NCI-H510A (cell line): ENCODE measurements at places on chromosomes 12 and 14.

DNA sequence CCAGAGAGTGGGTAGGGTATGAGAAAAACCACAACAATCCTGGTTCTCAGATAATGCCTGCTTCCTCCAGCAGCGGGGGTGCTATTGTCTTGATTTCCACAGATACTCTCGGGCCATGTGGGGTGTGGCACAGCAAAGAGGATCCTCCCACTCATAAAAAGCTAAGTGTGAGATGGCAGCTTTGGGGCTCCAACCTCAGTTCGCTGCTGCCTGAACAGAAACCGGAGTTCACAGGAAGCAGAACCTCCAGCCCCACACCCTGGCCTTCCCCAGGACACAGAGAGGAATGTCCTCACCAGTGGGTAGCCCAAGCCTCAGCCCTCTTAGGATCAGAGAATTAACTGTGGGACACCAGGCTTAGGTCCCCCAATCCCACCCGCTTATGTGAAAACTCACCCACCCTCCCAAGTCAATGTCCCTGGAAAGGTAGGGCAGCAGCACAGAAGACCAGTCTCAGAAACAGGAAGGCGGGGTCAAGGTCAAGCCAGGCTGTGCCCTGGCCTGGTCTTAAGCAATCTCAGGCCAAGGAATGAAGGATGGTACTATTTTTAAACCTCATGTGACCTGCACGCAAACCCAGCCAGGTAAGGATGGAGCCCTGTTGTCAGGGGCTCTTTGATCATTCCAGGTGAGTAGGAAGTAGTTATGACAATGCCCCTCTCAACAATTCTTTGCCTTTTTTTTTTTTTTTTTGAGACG, 9.0 kb downstream of the KCTD10 start:
- DNase-seq, result no peak

- DNase-seq, result no peak
Measured at GRCh38 chr14:50668826-50669143, 679 bp upstream of the SAV1 start.

GRCh38 chr14:74670726-74671411, 42.0 kb downstream of the AREL1 start:
- DNase-seq, result no peak

- peak; percentile 84 for DNase-seq
Measured at GRCh38 chr12:127381043-127381668, 885.8 kb upstream of the TMEM132C start.

GRCh38 chr14:35407306-35407630, 2.7 kb upstream of the NFKBIA start:
- DNase-seq, result no peak

DNA sequence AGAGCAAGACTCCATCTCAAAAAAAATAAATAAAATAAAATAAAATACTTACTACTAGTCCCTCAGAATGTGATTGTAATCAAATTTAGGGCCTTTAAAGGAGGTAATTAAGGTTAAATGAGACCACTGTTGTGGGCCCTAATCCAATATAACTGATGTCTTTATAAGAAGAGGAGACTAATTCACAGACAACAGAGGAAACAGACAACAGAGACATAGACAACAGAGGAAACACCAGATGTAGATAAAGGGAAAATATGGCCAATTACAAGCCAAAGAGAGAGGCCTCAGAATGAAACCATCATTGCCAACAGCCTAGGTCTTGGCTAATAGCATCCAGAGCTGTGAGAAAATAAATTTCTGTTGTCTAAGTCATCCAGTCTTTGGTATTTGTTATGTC, 669.0 kb upstream of the FOXG1 start:
- DNase-seq, result no peak

- no peak for DNase-seq
Measured at GRCh38 chr12:108374596-108375320, 35.6 kb upstream of the CMKLR1 start.

DNA sequence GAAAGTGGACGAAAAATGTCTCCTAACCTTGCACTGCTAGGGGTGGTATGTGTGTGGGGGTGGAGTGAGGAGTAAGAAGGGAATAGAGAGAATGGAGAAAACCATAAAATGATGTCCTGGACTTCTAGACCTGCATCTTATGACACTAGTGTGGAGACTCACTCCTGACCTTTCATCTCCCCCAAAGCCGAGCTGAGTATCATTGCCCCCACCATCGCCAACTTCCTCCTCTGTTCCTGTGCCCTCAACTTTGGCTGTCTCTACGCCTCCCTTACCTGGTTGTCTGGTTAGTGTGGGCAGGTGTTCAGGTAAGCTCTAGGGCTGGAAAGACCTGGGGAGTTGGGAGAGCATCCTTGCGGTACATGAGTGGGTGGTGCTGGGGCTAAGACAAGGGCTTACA, 4.5 kb upstream of the KLHL33 start:
- no peak for DNase-seq

DNA sequence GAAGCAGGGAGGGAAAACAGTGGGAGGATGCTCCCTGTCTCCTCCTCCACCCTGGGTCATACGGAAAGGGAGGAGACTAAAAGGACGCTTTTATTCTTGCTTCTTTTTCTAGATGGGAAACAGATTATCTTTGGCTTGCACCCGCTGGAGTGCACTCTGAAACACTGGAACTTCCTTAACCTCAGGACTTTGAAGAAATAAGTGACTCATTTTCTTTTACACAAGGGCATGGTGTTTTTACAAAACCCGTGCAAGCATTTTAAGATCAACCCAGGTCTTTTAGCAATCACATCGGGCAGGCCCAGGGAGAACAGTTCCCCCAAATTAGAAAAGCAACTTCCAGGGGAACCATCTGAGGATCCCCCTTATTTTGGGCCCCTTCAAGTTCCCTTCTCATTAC, 80.9 kb upstream of the TSPAN11 start:
- DNase-seq, result no peak

GRCh38 chr12:224330-224729, 10.4 kb upstream of the SLC6A12 start:
- DNase-seq, result no peak

DNA sequence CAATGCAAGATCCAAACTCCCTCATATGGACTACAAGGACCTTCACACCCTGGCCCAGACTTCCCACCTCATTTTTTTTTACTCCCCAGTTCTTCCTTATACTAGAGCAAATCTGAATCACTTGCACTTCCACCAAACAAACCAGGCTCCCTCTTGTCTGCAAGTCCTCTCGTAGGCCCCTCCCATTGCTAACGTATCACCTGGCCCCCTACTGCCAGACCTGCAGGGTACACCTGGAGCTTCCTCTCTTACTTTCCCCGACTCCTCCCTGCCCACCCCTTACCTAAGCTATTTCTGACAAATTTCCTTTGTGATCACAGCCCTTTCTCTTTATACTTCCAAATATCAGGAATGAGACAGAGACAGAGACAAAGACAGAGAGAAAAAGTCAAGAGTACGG, 463.9 kb downstream of the GALC start:
- DNase-seq, result peak; percentile 31

- DNase-seq, result no peak
Measured at GRCh38 chr14:95663226-95663797, 22.9 kb upstream of the TCL1B start.

- no peak for DNase-seq
Measured at GRCh38 chr12:93758801-93759373, 81.7 kb downstream of the CRADD start.

GRCh38 chr12:98492580-98493140, 22.7 kb upstream of the TMPO start:
- DNase-seq, result no peak

DNA sequence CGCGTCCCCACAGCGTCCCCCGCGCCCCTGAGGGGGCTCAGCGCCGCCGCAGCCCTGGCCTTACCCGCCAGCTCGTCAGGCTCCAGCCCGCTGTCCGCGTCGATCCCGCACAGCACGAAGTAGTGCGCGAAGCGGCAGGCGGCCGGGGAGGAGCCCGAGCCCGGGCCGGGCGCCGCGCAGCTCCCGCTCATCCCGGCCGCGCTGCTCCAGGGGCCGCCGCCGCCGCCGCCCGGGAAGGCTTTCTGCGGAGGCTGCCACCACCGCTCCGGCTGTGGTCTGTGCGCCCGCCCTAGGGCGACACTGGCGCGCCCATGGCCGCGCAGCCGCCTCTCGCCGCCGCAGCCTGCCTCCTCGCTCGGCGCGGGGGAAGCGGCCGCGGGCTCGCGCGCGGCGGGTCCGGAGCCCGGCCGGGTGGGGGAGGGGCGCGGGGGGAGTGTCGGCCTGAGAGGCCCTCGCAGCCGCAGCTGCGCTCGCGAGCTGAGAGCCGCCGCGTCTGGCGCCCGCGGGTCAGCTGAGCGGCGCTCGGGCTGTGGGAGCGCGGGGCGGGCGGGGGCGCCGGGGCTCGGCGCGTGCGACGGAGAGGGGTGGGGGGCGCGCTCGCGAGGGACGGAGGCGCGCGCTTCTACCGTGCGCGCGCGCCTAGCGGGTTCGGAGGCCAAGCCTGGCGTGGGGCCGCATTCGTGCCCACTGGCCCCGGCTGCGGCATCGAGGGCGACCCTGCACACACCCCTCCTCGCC, at the start of gene DENND5B:
DENND5B (minus strand) TSS at position 495 of the 738 bp plus-strand sequence; CDS start at position 191, 304 bp downstream.
- DNase-seq, result no peak

- no peak for DNase-seq
Measured at GRCh38 chr14:102279688-102280348, 25.1 kb downstream of the MOK start.

GRCh38 chr12:105192624-105193225, 43.2 kb downstream of the APPL2 start:
- no peak for DNase-seq

- no peak for DNase-seq
Measured at GRCh38 chr14:70086685-70087379, 101.9 kb downstream of the SLC8A3 start.

DNA sequence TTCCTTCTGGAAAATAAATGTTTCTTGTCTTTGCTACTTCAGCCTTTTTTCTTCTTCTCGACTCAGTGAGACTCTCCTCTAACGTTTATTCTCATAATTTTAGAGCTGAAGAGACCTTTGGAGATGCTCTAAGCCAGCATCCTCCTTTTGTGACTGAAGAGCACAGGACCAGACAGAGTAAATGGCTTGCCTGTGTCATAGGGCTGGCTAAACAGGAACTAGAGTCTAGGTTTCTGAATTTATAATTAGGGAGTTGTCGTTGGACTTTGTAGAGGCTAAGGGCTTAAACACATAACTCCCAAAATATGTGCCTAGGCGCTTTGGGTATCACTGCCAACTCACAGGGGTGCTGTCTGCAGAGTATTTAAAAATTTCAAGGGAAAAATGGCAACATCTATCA, 98.5 kb downstream of the FGD4 start:
- no peak for DNase-seq

- DNase-seq, result no peak
Measured at GRCh38 chr12:34379142-34379541, 356.8 kb downstream of the ALG10 start.

DNA sequence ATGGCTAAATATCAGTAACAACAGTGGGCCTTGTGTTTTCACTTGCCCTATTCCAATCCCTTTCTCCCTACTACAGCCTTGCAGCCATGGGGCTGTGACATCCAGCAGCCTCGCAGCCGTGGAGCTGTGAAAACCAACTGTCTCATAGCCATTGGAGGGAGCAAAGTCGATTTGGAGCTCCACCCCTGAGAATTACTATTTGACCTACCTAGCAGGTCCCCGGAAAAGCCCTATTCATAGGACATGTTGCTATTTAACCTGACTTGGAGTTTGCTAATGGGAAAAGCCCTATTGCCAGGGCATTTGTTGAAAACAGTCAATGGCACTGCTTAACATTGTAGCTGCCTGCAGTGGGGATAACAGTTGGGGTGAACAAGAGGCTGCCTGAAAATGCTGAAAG, 33.3 kb downstream of the ERG28 start:
- DNase-seq, result no peak

GRCh38 chr12:24668563-24668962, 280.3 kb downstream of the BCAT1 start:
- DNase-seq, result no peak

- no peak for DNase-seq
Measured at GRCh38 chr12:76055393-76055792, 23.8 kb upstream of the PHLDA1 start.

- no peak for DNase-seq
Measured at GRCh38 chr14:50501642-50502041, 30.7 kb downstream of the MAP4K5 start.

DNA sequence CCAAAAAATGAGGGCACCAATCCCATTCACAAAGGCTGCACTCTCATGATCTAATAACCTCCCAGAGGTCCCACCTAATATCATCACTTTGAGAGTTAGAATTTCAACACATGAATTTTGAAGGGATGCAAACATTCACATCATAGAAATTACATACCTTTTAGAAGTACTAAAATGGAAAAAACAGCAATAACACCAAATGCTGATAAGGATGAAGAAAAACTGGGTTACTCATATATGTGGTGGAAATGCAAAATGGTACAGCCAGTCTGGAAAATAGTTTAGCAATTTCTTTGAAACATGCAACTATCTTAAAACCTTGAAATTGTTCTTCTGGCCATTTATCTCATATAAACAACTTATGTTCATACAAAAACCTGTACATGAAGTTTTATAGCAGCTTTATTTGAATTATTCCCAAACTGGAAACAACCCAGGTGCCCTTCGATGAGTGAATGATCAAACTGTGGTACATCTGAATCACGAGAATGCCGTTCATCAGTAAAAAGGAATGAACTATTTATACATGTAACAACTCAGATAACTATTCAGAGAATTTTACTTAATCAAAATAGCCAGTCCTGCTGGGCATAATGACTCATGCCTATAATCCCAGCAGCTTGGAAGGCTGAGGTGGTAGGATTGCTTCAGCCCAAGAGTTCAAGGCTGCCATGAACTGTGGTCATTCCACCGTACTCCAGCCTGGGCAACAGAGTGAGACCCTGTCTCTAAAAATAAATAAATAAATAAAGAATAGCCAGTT, 109.4 kb upstream of the SSTR1 start:
- no peak for DNase-seq

DNA sequence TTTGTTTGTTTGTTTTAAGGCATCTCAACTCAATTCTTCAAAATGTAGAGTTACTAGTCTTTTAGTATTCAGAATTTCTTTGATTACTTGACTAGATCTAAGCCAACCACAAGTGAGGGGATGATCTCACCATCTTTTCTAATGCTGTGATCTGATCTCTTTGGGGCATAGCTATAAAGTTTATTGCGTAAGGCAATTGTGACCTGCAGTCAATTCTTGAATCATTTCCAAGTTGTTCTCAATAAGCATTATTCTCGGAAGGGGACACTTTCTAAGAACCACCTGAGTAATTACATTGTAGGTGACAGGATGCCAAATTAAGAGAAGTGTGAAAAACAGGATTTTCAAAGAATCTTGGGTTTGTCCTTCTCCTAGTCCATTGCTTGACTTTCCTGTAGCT, 13.1 kb downstream of the DACT1 start:
- no peak for DNase-seq

DNA sequence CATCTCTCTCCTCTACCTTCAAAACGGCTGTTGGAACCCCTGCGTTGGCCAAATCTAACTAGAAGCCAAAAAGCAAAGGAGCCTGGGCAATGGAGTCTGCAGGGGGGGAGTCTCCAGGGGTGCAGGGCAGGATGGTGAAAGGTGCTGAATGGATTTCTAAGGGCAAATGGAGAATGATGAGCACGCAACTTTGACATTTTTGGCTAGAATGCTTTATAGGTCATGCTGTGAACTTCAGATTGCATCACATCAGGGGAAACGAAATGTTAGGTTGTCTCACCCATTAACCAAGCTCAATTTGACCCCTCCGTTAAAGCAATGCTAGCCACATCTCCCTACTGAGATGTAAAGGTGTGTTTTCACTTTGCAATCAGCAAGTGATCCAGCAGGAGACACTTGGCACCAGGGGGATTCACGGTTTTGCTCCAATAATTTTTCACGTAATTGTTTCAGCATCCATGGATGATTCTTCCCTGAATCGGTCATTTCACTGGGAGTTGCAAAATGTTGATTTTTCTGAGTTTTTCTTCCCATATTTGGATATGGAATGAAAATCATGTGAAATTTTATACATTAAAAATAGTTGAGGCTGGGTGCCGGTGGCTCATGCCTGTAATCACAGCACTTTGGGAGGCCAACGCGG, 78.0 kb upstream of the MDM1 start:
- no peak for DNase-seq
